ENCODE measurements at places on chromosomes 6 and 20. TPM values are rescaled to one million over a fixed set of nuclear protein-coding genes. Genes with fewer than 3 reads are reported as not detected.

TCP11 gene
- polyA plus RNA-seq: 0.34 TPM

LHFPL5 gene
- polyA plus RNA-seq: not detected

FRS3 gene
- 9.1 TPM for polyA plus RNA-seq

COL9A1 gene
- 4.1 TPM for polyA plus RNA-seq

CTNNBL1 gene
- polyA plus RNA-seq: 29.0 TPM

ASF1A gene
- polyA plus RNA-seq: 17.6 TPM

ADAT2 gene
- polyA plus RNA-seq: 9.7 TPM

CENPB gene
- 47.8 TPM for polyA plus RNA-seq

BEND6 gene
- polyA plus RNA-seq: 0.43 TPM

- DNase-seq: no peak
Observed at GRCh38 chr6:41449399-41450245, 96.6 kb upstream of the FOXP4 start.

- DNase-seq: no peak
Observed at GRCh38 chr20:31721408-31722256, 1.0 kb downstream of the BCL2L1 start.

GRCh38 chr6:2165286-2165685, 80.1 kb downstream of the GMDS start:
- DNase-seq: no peak

DNA sequence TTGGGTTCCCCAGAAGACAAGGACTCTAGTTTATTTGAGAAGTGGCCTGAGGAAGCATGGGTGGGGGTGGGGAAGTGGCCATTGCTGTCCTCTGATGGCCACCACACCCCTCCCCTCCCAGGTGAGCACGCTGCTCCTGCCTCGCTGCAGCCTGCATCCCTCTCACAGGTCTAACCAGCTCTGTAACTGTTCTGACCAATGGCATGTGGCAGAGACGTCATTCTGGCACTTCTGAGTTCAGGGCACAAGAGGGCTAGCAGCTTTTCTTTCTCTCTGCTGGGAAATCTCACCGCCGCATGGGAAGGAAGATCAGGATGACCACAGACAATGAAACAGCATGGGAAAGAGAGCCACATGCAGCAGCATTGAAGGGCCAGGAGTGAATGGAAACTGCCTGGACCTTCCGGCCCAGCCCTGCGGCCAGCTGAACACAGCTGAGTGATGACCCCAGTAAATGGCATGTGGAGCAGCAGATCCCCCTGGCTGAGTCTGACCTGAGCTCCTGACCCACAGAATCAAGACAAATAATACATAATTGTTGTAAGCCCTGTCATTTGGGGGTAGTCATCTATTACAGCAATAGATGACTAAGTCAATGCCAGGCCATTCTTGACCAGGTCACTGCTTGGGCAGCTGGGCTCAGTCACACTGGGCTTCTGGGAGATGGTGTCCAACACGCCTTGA, 179.8 kb downstream of the LINC00237 start:
- no peak for DNase-seq

- no peak for DNase-seq
Observed at GRCh38 chr20:58909585-58909984, 57.1 kb downstream of the GNAS start.
